CD4-positive, alpha-beta T cell treated with Interleukin-6 at 100 ng/mL for 8 hours (primary cell): ENCODE measurements at places on chromosomes 5 and 9.

DNA sequence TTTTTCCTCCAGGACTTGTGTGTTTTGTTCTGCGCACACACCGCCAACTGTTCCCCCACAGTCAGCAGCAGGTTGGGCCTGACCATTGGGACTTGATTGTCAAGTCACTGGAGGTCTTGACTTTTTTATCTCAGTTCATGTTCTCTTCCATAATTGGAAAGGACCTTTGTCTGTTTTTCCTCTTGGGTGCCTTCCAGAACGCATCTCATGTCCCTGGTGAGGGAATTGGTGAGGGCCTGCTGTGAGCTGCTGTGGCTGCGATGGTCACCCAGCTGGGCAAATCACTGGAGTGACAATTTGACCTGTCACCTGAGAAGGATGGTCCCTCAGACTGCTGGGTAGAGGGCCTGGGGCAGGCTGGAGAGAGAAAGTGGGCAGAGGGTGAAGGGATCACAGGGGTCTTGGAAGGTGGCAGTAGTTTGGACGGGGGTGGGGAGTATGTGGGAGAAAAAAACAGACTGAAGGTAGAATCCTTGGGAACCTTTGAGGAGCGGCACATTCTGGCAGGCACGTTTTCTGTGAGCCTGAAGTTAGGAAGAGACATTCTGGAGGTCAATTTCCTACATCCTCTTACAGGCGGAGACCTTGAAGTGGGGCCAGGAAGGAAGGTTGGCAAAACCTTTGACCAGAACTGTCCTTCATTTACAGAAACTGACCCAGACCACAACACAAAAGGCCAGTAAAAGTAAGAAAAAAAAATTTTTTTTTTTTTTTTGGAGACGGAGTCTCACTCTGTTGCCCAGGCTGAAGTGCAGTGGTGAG is 4.4 kb downstream of the CDK9 start:
- no peak for DNase-seq

GRCh38 chr5:95611396-95611795 is 8.5 kb upstream of the GPR150 start:
- no peak for DNase-seq

DNA sequence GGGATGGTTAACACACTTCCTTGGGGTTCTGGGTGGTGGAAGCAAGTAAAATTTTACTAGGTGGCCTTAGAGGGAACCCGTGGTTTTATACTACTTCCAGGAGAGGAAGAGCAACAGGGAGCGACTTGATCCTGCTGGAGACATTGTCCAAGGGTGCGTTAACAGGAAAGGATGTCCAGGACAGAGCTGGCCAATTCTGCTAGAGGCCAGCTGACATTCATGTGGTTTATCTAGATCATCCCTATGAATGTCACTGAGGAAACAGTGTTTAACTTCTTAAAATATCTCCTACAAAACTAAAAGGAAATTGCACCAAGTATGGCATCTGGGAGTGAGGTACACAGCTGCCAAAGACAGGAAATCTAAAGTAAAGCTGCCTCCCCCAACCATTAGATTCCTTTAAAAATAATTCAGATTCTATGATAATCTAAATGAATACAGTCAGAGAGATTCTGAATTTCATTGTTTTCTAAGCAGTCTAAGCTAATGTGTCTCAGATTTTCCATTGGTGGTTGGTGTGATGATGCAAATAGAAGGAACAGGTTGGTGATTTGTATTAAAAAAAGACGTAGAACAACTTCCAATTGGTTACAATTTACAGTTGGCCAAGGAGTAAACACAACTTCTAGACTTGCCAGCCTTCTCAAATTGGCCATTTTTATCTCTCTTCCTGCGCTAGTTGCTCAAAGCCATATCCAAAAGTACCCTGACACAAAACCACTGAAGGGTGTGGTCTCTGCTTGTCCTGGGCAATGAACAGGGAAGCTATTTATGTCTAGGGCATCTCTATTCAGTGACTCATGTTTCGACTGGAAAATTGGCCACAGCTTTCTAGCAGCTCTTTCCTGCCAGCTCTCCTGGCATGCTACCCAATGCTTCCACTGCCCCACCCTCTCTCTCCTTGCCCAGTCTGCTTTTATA is 574.7 kb upstream of the MEF2C start:
- DNase-seq = no peak

DNA sequence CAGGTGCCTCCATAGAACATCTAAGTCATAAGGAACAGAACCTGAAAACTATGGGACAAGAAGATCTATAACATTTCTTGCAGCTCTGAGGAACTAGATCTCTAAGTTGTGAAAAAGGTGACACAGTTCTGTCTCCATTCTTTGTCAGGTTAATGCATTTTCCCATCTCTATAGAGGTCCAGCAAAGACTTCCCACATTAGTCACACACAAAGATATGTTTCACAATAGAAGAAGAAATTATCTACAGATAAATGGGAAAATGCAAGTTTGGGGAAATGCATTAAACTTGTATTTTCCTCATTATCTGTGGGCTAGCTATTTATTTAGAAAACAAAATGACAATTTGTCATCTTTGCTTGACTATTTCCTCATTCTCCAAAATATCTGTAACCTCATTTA is 458.6 kb upstream of the PAPPA start:
- DNase-seq = no peak

DNA sequence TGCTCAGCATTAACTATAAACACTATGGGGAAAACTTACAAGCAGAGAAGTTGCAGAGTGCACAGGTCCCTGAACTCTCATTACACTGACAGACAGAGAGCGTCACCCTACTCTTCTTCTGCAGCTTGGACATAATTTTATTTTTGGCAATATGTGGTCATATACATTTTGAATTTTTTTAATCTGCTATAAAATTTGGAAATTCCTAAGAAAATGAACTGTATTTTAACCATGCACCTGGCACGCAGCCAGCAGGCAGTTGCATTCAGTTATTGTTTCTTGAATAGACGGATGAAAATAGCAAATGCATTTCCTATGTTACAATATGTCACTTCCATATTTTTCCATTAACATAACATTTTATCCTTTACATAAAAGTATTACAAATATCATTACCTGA is 100.2 kb downstream of the SLC25A46 start:
- DNase-seq = no peak

GRCh38 chr9:33852216-33852826 is 35.4 kb downstream of the UBE2R2 start:
- peak; percentile 44 for DNase-seq
